Transverse colon (tissue), 4 donors: ENCODE measurements at places on chromosomes 7 and 10.

- DNase-seq = no peak
These were observed 82.1 kb downstream of the PDGFA start for GRCh38 chr7:437329-438251.

- no peak for DNase-seq
These were observed 754.8 kb downstream of the KCNMA1 start for GRCh38 chr10:76882796-76883195.

GRCh38 chr10:97822261-97822687 is 27.4 kb upstream of the GOLGA7B start:
- no peak for DNase-seq

DNA sequence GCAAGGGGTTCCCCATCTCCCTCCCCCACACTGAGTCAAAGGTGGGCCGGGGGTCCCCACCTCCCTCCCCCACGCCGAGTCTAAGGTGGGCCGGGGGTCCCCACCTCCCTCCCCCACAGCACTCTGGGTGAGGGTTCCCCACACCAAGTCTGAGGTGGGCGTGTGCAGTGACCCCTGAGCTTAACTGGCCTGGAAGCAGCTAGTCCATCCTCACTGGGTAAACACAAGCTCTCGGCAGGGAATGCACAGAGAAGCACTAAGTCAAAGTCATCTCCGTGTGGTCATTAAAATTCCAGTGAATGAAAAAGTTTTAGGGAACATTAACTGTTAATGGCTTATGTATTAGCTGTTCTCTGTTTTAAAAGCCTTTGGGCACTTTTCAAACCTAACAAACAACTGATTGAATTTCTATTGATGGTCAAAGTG is 43.7 kb upstream of the PRKAR1B start:
- DNase-seq = no peak

DNA sequence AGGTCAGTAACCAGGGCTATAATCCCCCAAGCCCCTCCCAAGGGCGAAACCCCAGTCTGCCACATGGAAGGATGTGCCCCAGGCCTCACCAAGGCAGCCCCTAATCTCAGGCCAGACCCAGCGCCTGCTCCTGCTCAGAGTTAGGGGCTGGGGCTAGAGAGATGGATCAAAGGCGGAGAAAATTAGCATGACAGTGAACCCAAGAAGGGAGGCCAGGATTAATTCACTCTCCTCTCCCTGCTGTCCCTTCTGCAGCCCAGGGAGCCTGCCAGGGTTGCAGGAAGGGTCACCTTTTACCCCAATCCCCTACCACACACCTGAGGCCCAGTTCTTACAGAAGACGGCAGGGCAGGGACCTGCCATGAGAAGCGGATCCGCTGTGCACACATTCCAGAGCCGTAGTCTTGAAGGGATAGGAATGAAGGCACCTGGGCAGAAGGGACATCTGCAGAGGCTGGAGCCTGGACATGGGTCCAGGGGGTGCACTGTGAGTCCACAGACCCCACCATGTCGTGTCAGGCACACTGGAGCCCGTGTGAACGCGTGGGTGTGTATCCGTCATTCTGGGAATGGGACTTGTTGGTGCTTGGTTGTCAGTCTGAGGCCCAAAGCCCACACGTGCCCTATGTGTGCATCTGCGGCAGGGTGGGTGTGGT is 11.9 kb upstream of the ZMIZ1 start:
- DNase-seq = no peak

DNA sequence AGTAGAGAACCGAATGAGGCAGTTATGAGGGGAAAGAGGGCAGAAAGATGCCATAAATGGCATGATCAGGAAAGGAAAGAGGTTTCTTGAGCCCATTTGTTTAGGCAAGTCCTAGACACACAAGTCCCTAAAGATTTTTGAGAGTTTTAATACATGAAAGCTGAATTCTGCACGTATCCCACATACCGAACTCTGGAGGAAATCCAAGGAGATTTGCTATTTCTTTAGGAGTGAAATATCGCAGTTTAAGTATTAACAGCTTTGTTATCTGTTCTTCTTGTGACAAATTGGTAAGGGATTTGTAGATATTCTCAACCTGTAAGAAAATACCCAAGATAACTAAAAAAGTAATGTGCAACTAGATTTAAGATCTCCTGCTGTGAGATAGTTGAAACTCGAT is 23.7 kb upstream of the CUBN start:
- no peak for DNase-seq

DNA sequence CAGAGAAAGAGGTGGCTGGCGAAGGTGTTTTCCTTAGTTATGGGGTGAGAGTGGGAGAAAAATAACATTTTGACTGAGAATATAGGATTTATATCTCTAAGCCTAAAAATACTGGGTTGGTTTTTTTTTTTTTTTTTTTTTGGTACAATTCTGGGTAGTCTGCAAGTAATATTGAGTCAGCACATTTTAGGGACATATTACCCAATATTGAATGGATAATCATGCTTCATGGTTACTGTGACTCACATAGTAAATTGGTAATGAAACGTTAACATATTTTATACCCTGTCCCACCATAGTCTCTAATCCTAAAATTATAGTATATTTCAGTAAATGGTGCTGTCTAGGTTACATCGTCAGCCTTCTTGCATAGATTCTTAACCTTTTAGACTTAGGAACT is 91.4 kb downstream of the TPST1 start:
- DNase-seq = no peak
